ENCODE measurements at places on chromosomes 4 and X. TPM values are rescaled to one million over a fixed set of nuclear protein-coding genes. Genes with fewer than 3 reads are reported as not detected.
A peak's percentile ranks its signal among the peaks of the same experiment; 100 is the strongest.

The ADAM29 gene
- 0.11 TPM for polyA plus RNA-seq

The C4orf51 gene
- polyA plus RNA-seq: not detected

The FREM3 gene
- 8.2 TPM for polyA plus RNA-seq

The UGT2B11 gene
- polyA plus RNA-seq: not detected

The REELD1 gene
- 0.57 TPM for polyA plus RNA-seq

DNA sequence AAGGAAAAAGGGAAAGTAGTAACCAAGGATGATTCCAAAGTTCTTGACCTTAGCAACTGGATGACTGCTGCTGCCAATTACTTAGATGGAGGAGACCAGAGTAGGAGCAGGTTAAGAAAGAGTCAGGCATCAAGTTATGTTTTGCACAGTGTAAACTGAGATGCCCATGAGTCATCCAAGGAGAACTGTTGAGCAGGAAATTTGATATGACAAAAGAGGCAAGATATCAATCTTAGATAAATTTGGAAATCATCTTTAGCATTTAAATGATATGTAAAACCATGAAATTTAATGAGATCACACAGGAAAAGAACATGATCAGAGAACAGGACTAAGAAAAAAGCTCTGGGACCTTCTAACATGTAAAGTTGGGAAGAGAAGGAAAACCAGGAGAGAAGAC lies 361.3 kb downstream of the OPHN1 start:
- H3K27ac ChIP-seq: no peak overlapping the region
- no peak for DNase-seq
- H3K36me3 ChIP-seq: no peaks in the 10 kb centered on the region
- H3K4me3 ChIP-seq: no peak overlapping the region

GRCh38 chr4:37742149-37742548 lies 56.0 kb upstream of the RELL1 start:
- no peak overlapping the region for H3K4me3 ChIP-seq
- no peaks in the 10 kb centered on the region for H3K36me3 ChIP-seq
- no peaks in the 10 kb centered on the region for H3K27me3 ChIP-seq
- H3K4me1 ChIP-seq: no peaks in the 10 kb centered on the region

GRCh38 chr4:30396772-30397475 lies 323.2 kb upstream of the PCDH7 start:
- H3K27ac ChIP-seq: no peak overlapping the region
- no peak overlapping the region for H3K4me3 ChIP-seq
- no peaks in the 10 kb centered on the region for H3K36me3 ChIP-seq
- H3K4me1 ChIP-seq: no peaks in the 10 kb centered on the region
- DNase-seq: no peak

DNA sequence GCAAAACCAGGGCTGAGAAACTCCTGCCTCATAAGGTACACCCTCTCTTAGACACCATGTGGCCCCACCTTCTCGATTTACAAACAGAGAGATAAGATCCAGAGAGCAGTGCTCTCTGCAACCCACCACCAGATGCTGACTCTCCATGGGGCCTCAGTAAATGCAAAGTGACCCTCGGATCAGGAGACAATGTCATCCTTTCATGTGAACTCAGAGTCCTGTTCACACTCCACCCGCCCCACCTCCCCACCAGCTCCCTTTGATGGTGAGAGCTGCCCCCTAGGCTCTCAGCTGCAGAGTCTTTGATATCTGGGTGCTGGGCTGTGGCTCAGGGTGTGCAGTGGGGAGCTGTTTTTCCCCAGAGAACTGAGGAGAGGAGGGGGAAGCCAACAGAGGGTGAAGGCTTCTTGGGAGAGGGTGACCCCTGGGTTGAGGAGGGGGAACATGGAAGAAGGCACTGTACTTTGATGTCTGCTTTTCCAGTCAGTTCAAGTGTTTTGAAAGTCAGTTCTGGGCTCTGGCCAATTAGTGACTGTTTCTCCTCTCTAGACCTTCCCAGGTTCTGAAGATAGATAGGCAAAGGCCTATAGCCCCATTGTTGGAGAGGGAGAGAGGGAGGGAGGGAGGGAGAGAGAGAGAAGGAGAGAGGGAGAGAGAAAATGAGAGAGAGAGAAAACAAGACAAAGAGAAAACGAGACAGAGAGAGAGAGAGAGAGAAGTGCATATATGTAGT lies 88.2 kb downstream of the SCD5 start:
- H3K36me3 ChIP-seq: no peaks in the 10 kb centered on the region
- no peak overlapping the region for H3K4me3 ChIP-seq
- no peak overlapping the region for H3K27ac ChIP-seq
- DNase-seq: no peak
- H3K27me3 ChIP-seq: no peaks in the 10 kb centered on the region

- no peak overlapping the region for H3K27ac ChIP-seq
- DNase-seq: no peak
- H3K4me3 ChIP-seq: no peak overlapping the region
Measured at GRCh38 chr4:101032541-101032940, 314.8 kb downstream of the PPP3CA start.

- no peaks in the 10 kb centered on the region for H3K27me3 ChIP-seq
- H3K36me3 ChIP-seq: no peaks in the 10 kb centered on the region
- H3K4me1 ChIP-seq: peaks cover 30% of the 10 kb centered on the region
- no peak for DNase-seq
- H3K27ac ChIP-seq: peak overlapping the region; percentile 44
- H3K4me3 ChIP-seq: no peak overlapping the region
Measured at GRCh38 chr4:147821555-147821954, 89.7 kb downstream of the ARHGAP10 start.

- DNase-seq: no peak
- no peaks in the 10 kb centered on the region for H3K27me3 ChIP-seq
- H3K4me3 ChIP-seq: no peak overlapping the region
- peaks cover 33% of the 10 kb centered on the region for H3K4me1 ChIP-seq
- peak overlapping the region; percentile 53 for H3K27ac ChIP-seq
Measured at GRCh38 chr4:8221476-8221875, 22.4 kb downstream of the SH3TC1 start.
